ENCODE measurements at places on chromosomes 6 and 20.

GRCh38 chr20:11544029-11544678, 373.5 kb upstream of the BTBD3 start:
- H3K27me3 ChIP-seq, result no peaks in the 10 kb centered on the region
- no peak overlapping the region for H3K4me3 ChIP-seq
- peak; percentile 62 for DNase-seq

- no peak overlapping the region for H3K4me3 ChIP-seq
- no peaks in the 10 kb centered on the region for H3K36me3 ChIP-seq
- peaks cover 4% of the 10 kb centered on the region for H3K4me1 ChIP-seq
- DNase-seq, result no peak
- no peaks in the 10 kb centered on the region for H3K27me3 ChIP-seq
Measured at GRCh38 chr6:87943191-87943590, 104.5 kb upstream of the SPACA1 start.

- no peaks in the 10 kb centered on the region for H3K36me3 ChIP-seq
- no peak for DNase-seq
- H3K27ac ChIP-seq, result no peak overlapping the region
- H3K27me3 ChIP-seq, result no peaks in the 10 kb centered on the region
Measured at GRCh38 chr6:21845018-21845417, 251.5 kb downstream of the SOX4 start.

DNA sequence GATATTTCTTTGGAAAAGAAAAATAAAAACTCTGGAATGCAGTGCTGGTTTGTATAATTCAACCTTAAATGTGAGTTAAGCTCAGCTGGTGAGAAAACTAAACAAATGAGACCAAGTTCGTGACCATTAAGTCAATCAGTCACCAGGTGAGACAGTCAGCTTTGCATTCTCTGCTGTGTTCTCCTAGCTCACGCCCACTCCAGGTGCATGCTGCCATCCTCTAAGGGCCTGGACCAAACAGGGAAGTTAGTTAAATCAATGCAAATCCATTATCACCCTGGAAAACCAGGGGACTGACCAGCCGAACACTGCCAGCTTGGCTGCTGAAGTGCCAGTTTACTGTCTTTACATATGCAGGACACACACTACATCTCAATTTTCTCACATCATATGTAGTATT, 7.2 kb downstream of the TPBG start:
- no peaks in the 10 kb centered on the region for H3K27me3 ChIP-seq
- peaks cover 27% of the 10 kb centered on the region for H3K4me1 ChIP-seq
- H3K36me3 ChIP-seq, result peaks cover 14% of the 10 kb centered on the region
- H3K4me3 ChIP-seq, result no peak overlapping the region
- no peak for DNase-seq

DNA sequence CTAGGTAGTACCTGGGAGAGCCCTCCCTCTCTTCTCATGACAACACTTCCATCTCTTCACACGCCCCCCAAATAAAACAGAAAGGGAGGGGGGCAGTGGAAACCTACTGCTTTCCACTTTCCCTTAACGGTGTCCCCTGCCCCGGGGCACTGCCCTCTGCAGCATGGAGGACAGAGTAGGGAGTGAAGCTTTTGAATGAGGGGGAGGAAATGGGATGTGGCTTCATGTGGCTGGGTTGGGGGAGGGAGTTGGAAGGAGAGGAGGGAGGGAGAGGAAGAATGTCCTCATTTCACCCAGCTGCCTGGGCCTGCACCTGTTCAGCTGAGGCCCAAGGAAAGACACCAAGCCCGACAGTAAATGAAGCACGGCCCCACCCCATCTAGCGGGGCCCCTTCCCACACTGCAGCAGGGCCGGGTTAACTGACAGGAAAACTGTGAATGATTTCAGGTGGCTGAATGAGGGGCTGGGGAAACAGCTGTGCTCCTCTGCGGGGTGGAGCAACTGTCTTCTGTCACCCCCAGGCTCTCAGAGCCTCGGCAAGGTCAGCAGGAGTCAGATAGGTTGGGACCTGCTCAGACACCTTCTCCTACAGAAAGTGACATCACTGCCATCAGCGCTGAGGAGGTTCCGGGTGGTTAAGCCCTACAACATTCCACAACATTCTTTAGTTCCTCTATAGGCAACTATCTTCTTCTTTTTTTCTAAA, 40.0 kb upstream of the TAF8 start:
- H3K27ac ChIP-seq, result no peak overlapping the region
- H3K27me3 ChIP-seq, result no peaks in the 10 kb centered on the region
- H3K36me3 ChIP-seq, result no peaks in the 10 kb centered on the region
- no peak for DNase-seq
- no peak overlapping the region for H3K4me3 ChIP-seq
- H3K4me1 ChIP-seq, result no peaks in the 10 kb centered on the region

- H3K27me3 ChIP-seq, result no peaks in the 10 kb centered on the region
- peak overlapping the region; percentile 81 for H3K27ac ChIP-seq
Measured at GRCh38 chr6:29965563-29965872, 23.2 kb downstream of the HLA-A start.

GRCh38 chr6:93164781-93165180, 254.6 kb downstream of the EPHA7 start:
- no peaks in the 10 kb centered on the region for H3K27me3 ChIP-seq
- no peak for DNase-seq
- no peaks in the 10 kb centered on the region for H3K36me3 ChIP-seq
- H3K4me1 ChIP-seq, result no peaks in the 10 kb centered on the region
- no peak overlapping the region for H3K27ac ChIP-seq

DNA sequence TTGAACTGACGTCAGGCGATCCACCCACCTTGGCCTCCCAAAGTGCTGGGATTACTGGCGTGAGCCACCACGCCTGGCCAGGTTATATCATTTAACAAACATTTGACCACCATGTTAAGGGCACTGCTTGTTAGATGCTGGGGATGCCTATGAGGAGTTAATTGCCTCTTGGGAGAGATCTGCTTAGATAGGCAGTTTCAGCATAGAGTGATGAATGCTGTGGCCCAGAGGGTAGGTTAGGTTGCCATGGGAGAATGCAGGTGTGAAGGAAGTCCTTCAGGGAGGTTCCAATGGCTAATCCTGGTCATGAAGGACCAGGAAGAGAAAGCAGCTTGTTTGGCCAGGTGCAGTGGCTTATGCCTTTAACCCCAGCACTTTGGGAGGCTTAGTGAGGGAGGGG, 17.0 kb downstream of the PHF20 start:
- no peaks in the 10 kb centered on the region for H3K36me3 ChIP-seq
- no peak overlapping the region for H3K27ac ChIP-seq
- peak; percentile 45 for DNase-seq
- H3K4me1 ChIP-seq, result no peaks in the 10 kb centered on the region
- H3K4me3 ChIP-seq, result no peak overlapping the region
- H3K27me3 ChIP-seq, result no peaks in the 10 kb centered on the region

GRCh38 chr6:112478036-112478435, 130.9 kb downstream of the RFPL4B start:
- no peaks in the 10 kb centered on the region for H3K36me3 ChIP-seq
- no peak for DNase-seq
- H3K27ac ChIP-seq, result no peak overlapping the region
- H3K27me3 ChIP-seq, result no peaks in the 10 kb centered on the region
- no peak overlapping the region for H3K4me3 ChIP-seq
- H3K4me1 ChIP-seq, result no peaks in the 10 kb centered on the region

DNA sequence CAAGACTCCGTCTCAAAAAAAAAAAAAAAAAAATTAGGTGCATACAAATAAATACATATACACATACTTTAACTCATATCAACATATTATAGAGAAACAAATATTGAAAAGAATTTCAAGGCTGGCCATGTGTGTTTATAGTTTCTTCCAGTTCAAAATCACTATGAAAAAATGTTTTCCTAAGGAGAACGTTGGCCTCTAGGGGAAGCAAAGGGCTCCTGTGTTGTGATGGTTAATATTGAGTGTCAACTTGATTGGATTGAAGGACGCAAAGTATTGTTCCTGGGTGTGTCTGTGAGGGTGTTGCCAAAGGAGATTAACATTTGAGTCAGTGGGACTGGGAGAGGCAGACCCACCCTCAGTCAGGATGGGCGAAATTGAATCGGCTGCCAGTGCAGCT, 182.0 kb upstream of the AGPAT4 start:
- no peaks in the 10 kb centered on the region for H3K4me1 ChIP-seq
- H3K4me3 ChIP-seq, result no peak overlapping the region
- no peaks in the 10 kb centered on the region for H3K36me3 ChIP-seq
- no peaks in the 10 kb centered on the region for H3K27me3 ChIP-seq
- no peak for DNase-seq

GRCh38 chr20:46530640-46531039, 17.3 kb upstream of the ZNF334 start:
- H3K4me1 ChIP-seq, result no peaks in the 10 kb centered on the region
- no peak overlapping the region for H3K4me3 ChIP-seq
- peaks cover 38% of the 10 kb centered on the region for H3K27me3 ChIP-seq
- H3K36me3 ChIP-seq, result no peaks in the 10 kb centered on the region
- DNase-seq, result no peak
- no peak overlapping the region for H3K27ac ChIP-seq

GRCh38 chr6:161050134-161050765, 58.7 kb downstream of the MAP3K4 start:
- H3K27me3 ChIP-seq, result no peaks in the 10 kb centered on the region
- DNase-seq, result no peak
- no peak overlapping the region for H3K4me3 ChIP-seq

DNA sequence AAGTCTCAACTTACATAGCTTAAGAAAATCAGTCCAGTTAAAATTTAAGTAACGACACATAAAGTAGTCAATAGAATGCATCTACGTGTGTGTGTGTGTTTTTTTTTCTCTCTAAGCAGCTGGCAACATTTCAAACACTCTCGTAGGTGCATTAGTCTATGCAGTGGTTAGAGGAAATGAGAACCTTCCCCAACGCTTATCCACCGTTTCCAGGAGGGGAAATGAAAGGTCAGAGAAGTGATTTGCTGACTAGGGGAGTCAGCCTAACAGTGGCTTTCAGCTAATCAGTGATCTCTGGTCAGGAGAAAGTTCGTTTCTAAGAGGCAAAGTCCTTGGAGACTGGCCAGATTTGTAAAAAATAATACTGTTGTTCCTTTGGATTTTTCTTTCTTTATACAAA, 806.6 kb downstream of the C6orf118 start:
- no peak for DNase-seq
- H3K27me3 ChIP-seq, result 0 out of 2 replicates have a peak, but pooled peaks cover 4% of the 10 kb centered on the region
- H3K27ac ChIP-seq, result no peak overlapping the region
- H3K4me1 ChIP-seq, result no peaks in the 10 kb centered on the region

DNA sequence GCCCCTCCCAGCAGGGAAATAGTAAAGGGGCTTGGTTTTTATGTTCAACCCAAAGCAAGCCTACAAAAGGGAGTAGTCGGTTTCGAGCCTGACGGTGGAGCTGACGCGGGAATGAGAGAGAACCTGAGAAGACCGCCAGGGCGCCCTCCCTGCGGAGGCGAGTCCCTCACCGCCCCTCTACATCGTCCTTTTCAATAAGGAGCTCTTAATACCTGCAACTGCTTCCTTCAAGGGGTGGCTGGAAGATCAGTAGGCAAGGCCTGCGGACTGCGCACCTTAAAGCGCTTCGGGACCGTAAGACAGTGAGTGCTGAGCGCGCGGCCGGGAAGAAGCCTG, 709 bp upstream of the ZNF76 start:
- no peaks in the 10 kb centered on the region for H3K27me3 ChIP-seq
- no peaks in the 10 kb centered on the region for H3K36me3 ChIP-seq
- H3K27ac ChIP-seq, result peak overlapping the region; percentile 92
- peak overlapping the region; percentile 92 for H3K4me3 ChIP-seq
- DNase-seq, result peak; percentile 40
- peaks cover 16% of the 10 kb centered on the region for H3K4me1 ChIP-seq

- no peaks in the 10 kb centered on the region for H3K4me1 ChIP-seq
- no peak overlapping the region for H3K4me3 ChIP-seq
- H3K36me3 ChIP-seq, result no peaks in the 10 kb centered on the region
- no peak for DNase-seq
- H3K27ac ChIP-seq, result no peak overlapping the region
Measured at GRCh38 chr6:158142789-158143188, 25.3 kb downstream of the SERAC1 start.

- H3K4me1 ChIP-seq, result peaks cover 40% of the 10 kb centered on the region
- peak; percentile 30 for DNase-seq
- no peaks in the 10 kb centered on the region for H3K36me3 ChIP-seq
- no peak overlapping the region for H3K4me3 ChIP-seq
- peak overlapping the region; percentile 85 for H3K27ac ChIP-seq
- no peaks in the 10 kb centered on the region for H3K27me3 ChIP-seq
Measured at GRCh38 chr20:63850689-63851547, 10.4 kb upstream of the ABHD16B start.

- no peak for DNase-seq
- H3K27ac ChIP-seq, result no peak overlapping the region
- H3K4me1 ChIP-seq, result peaks cover 10% of the 10 kb centered on the region
- no peak overlapping the region for H3K4me3 ChIP-seq
Measured at GRCh38 chr6:145841668-145842067, 27.1 kb upstream of the FBXO30 start.

- peak overlapping the region; percentile 41 for H3K27ac ChIP-seq
- peaks cover 27% of the 10 kb centered on the region for H3K4me1 ChIP-seq
- no peak overlapping the region for H3K4me3 ChIP-seq
- no peaks in the 10 kb centered on the region for H3K27me3 ChIP-seq
- DNase-seq, result peak; percentile 86
- no peaks in the 10 kb centered on the region for H3K36me3 ChIP-seq
Measured at GRCh38 chr20:17849901-17850683, 118.5 kb downstream of the SNX5 start.

DNA sequence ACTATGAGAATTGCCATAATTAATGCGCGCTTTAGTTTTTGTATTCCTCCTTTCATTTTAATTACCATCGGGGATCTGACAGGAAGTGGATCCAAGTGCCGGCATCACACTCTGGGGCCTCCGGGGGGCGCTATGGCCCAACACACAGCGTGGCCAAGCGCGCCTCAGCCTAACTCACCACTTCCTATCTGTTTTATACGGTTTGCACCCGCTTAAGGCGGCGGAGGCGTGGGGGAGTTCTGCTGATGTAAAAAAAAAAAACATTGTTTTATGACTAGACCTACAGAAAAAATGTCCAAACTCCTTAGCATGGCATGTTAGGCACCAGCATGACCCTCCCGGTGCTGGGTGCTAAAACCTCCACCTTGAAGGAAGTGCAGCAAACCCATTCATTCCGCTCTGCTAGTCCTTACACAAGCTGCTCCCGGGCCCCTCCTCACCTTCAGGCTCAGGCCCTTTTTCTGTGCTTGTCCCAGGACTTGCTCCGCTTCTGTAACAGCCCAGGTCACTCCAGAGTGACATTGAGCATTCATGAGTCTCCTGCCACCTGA, 4.5 kb upstream of the EBF4 start:
- no peak overlapping the region for H3K27ac ChIP-seq
- H3K27me3 ChIP-seq, result peaks cover 57% of the 10 kb centered on the region
- DNase-seq, result peak; percentile 43

DNA sequence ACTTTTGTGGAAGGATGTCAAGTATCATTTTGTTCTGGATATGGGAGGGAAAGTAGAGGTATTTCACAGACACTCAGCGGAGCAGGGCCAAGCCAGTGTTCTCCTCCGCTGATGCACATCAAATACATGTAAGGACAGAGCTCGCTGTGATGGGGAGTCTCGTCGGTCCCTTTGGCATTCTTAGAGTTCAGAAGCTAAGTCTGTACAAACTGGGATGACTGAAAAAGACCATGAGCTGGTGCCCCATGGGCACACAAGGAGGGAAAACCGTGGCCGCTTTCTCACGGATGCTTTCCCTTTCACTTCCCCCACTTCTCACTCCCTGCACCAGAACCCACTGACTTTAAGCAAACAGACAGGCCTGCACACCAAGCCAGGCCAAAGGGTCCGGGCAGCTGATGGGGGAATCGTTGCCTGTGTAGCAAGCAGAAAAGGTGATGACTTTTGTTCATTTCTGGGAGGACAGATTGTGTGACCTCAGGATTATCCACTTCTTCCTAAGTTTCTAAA, 27.7 kb upstream of the MPC1 start:
- no peaks in the 10 kb centered on the region for H3K36me3 ChIP-seq
- no peaks in the 10 kb centered on the region for H3K27me3 ChIP-seq
- no peak overlapping the region for H3K4me3 ChIP-seq
- H3K27ac ChIP-seq, result no peak overlapping the region
- DNase-seq, result no peak
- H3K4me1 ChIP-seq, result no peaks in the 10 kb centered on the region
